ENCODE measurements at places on chromosomes 2 and 18.

- no peak for DNase-seq
Observed at GRCh38 chr2:186693446-186693832, 421 bp upstream of the FAM171B start.

- DNase-seq, result no peak
Observed at GRCh38 chr18:56489893-56490292, 148.5 kb downstream of the TXNL1 start.

- DNase-seq, result peak; percentile 81
Observed at GRCh38 chr18:48538531-48539405, at the start of gene CTIF. TSS of gene CTIF (plus strand) at chr18:48539031. CDS start at chr18:48619566, 80,535 bp downstream.

DNA sequence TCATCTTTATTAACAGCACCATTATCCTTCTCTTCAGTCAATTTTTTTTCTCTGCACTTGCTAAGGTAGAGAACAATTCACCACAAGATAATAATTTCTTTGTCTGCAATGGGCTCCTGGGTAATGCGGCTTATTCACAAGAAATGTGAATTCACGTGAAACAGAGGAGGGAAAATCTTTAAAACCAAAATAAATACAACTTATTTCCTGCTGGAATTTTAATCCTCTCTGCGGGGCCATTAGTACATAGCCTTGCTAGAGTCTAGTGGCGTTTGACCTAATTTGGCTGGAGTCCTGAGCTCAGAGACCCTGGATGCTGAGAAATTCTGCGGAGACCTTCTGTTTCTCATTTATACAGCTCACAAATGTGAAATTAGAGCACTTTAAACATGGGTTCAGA, 319.3 kb upstream of the MMADHC start:
- DNase-seq, result no peak

- DNase-seq, result no peak
Observed at GRCh38 chr2:26606847-26607190, 34.3 kb downstream of the CIB4 start.

DNA sequence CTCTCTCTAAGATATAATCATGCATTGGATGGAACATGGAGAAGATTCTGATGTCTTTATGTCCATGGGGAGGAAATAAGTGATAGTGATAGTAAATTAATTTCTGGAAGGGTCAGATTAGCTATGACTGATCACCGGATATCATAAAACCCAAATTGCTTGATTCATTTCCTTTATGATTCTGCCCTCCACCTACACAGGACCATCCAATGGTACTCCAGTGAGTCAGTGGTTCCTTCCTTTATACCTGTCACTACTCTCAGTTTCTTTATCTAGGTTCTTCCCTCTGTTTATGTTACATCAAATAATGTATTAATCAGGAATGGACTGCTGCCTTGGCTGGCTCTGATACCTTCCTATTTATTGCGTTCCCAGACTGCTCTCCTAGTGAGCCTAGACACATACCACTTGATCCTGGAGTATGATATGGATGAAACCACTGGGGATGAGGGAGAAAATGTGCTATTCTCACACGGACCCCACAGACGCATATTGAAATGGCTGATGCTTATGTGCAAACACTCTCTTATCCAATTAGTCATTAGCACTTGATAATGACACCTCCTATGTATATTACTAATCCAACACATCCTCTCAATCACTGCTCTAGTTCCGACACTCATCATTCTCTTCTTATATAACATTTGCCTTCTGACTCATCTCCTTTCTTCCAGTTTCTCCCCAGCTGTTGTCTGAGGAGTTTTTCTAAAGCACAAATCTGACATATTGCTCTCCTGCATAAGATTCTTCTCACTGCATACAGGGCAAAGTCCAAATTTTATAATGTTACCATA, 315.6 kb downstream of the INSIG2 start:
- DNase-seq, result no peak

- no peak for DNase-seq
Observed at GRCh38 chr2:37477921-37478320, 133.5 kb downstream of the QPCT start.

DNA sequence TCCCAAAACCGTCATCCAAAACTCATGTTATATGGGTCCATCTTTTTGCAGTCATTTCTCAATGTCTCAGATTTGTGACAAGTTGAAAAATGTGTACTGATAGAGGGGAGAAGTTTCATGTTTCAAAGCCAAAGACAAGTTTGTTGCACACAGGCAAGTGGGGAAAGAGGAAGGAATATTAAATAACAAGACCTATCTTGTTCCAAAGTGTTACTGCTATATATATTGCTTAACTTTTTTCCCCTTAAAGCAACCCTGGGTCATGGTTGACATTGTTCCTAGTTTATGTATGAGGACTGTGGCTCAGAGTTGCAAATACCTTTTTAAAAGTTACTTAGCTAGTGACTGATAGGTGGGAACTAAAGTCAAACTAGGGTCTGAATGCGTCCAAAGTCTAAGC, 1.7 kb downstream of the ITGA4 start:
- DNase-seq, result no peak

- DNase-seq, result no peak
Observed at GRCh38 chr2:77521931-77522470, at the start of gene LRRTM4. TSS of gene LRRTM4 (minus strand) at chr2:77522376.

GRCh38 chr18:74645679-74646078, 48.0 kb downstream of the ZNF407 start:
- no peak for DNase-seq

- DNase-seq, result no peak
Observed at GRCh38 chr2:178882666-178883440, 75.6 kb upstream of the TTN start.

DNA sequence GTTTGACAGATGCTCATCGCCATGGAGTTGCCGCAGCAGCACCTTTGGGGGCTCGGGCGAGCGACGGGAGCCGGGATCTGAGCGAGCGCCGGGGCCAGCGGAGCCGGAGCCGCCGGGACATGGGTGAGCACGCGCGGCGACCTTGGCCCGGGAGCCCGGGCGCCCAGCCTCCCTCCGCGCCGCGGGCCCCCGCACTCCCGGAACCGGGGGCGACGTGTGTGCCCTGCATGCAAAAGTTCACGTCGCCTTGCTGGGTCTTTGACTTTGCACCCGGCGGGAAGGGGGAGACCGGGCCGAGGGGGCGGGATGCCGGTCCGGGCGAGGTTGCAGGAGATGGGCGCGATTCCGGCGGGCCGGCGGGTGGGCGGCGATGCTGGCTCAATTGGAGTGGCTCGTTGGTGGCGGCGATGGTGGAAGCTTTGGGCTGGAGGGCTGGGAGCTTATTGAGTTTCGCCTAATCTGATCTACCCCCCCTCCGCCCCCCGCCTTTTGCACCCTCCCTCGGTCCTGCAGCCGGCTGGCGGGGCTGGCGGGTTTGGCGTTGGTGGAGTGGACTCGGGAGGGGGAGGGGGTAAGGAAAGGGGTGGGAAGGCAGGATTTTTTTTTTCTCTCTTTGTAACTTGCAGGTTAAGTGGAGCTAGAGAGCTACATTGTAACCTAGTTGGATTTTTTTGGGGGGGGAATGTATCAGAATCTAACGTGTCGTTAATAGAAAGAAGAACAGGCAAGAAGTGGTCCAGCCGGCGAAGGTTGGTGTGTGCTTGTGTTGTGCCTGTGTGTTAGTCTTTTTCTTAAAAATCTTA, at the start of gene SETBP1:
Gene SETBP1, plus strand, starts transcription at position 616 of the 803 bp plus-strand sequence. CDS start 20,459 bp downstream, outside the sequence.
- peak; percentile 58 for DNase-seq

- DNase-seq, result no peak
Observed at GRCh38 chr2:60359569-60359968, 193.9 kb downstream of the BCL11A start.

DNA sequence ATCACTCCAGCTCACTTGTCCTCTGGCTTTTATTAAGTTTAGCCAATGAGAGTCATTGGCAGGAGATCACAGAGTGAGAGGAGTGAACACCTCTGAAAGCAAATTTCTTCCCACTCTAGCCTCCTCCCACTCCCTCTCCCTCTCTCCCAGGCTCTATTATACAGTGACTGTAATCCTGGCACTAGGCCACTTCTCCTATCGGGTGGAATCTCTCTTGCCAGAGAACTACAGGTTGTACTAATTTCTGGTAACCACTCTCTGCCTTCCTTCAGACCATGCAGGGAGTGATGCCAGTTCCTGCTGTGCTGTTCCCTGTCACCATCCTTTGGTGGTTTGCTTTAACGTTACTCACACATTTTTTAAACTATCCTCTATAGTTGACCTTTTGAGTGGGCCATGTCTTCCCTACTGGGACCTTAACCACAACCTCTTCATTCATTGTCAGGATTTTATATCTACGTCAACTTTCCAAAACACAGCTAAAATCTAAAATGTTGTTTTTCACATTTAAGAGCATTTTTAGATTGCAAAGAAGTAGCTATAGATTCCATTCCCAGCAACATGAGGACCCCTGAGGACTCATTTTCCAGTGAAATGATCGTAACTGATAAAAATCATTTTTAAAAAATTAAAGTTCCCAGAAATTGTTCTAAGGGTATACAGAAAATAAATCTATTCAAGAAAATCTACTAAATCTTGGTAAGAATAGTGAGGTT, 217.1 kb downstream of the MREG start:
- peak; percentile 13 for DNase-seq
